Muscle of arm (tissue), 14 donors: ENCODE measurements at places on chromosomes 6 and 20. TPM values are rescaled to one million over a fixed set of nuclear protein-coding genes. Genes with fewer than 3 reads are reported as not detected.

Gene SLC22A7
- polyA plus RNA-seq: not detected

- DNase-seq: no peak
Measured at GRCh38 chr20:53699906-53700305, 106.3 kb upstream of the ZNF217 start.

- DNase-seq: peak; percentile 31
Measured at GRCh38 chr6:154543628-154544027, 33.1 kb upstream of the CNKSR3 start.

DNA sequence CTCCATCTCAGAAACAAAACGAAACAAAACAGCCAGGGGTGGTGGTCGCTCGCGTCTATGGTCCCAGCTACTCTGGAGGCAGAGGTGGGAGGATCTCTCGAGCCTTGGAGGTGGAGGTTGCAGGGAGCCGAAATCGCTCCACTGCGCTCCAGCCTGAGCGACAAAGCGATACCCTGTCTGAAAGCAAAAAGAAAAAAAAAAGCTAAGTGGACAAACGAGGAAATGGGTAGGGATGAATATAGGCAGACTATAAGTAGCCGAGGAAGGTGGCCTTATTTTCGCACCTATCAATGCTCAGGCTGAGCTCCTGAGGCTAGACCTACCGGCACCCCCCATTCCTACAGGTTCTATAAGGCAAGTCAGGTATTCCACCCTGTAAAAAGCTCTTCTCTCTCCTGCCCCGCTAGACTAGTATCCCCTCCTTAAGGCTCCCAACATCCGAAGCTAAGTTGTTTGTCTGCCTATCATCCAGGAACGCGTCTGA lies 650 bp upstream of the CASP8AP2 start:
- DNase-seq: no peak

Gene C6orf132
- 11.3 TPM for polyA plus RNA-seq

GRCh38 chr6:146347090-146347489 lies 196.5 kb upstream of the RAB32 start:
- DNase-seq: no peak

- no peak for DNase-seq
Measured at GRCh38 chr20:47796971-47797370, 11.7 kb upstream of the SULF2 start.

DNA sequence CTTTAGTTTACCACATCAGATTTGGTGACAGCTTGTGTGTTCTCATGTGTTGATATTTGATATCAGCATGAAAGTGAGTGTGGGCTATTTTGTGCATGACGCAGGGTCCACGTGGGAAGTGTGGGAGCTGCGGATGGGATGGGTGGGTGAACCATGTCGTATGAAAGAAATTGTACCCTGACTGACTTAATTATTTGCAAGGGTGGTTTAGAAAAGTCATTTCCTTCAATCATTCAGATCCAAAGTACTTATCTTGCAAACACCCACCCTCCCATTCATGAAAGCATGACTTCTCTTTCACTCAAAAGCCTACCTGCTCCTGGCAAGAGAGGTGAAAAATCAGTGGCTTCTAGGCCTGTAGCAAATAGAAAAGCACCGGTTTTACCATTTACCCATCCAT lies 91.8 kb upstream of the BACH2 start:
- no peak for DNase-seq

DNA sequence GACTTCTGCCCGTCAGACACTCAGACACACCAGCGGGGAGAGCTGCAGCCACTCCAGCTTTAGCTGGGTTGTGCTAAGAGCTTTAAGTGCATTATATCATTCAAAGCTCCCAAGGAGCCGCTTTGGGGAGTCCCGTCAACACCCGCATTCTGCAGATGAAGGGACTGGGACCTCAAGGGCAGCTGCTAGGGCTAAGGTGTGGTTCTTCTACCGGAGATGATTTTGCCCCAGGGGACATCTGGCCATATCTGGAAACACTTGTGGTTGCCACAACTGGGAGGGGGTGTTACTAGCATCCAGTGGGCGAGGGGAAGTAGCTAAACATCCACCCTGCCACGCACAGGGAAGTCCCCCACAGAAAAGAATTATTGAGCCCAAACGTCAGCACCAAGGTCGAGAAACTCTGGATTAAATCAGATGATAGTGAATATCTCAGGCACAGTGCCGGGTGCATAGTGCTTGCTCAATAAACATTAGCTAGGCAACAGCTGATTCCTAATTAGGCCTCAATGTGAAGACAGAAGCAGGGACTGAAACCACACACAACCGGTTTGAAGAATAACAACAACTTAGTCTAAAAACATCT lies 29.6 kb downstream of the PMEPA1 start:
- DNase-seq: no peak

GRCh38 chr20:10807013-10807412 lies 133.2 kb upstream of the JAG1 start:
- DNase-seq: no peak

DNA sequence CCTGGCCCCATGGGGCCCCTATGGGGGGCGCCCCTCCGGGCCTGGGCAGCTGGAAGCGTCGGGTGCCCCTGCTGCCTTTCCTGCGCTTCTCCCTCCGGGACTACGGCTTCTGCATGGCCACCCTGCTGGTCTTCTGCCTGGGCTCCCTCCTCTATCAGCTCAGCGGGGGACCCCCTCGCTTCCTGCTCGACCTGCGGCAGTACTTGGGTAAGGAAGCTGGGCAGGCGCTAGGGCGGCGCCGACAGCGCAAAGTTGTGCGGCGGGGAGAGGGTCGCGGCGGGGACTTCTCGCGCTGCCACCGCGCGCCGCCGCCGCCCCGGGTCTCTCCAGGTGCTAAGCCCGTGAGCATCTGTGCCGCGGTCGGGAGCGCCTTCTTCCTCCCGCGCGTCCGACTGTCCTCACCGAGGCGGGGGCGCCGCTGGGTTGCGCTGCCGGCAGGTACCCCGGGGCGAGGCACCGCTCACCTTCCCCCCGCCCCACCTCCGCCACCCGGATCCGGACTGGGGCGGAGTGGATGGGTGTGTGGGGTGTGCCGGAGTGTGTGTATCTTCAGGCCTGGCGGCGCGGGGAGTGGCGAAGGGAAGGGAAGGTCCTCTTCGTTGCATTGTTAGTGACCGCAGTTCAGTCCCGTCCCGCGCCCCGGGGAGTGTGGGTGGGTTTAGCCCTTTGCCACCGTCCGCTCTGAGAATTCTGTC lies 788 bp downstream of the UST start:
- DNase-seq: peak; percentile 52

Gene EYS
- polyA plus RNA-seq: 0.41 TPM

GRCh38 chr20:60806354-60806753 lies 445.7 kb upstream of the CDH4 start:
- no peak for DNase-seq

DNA sequence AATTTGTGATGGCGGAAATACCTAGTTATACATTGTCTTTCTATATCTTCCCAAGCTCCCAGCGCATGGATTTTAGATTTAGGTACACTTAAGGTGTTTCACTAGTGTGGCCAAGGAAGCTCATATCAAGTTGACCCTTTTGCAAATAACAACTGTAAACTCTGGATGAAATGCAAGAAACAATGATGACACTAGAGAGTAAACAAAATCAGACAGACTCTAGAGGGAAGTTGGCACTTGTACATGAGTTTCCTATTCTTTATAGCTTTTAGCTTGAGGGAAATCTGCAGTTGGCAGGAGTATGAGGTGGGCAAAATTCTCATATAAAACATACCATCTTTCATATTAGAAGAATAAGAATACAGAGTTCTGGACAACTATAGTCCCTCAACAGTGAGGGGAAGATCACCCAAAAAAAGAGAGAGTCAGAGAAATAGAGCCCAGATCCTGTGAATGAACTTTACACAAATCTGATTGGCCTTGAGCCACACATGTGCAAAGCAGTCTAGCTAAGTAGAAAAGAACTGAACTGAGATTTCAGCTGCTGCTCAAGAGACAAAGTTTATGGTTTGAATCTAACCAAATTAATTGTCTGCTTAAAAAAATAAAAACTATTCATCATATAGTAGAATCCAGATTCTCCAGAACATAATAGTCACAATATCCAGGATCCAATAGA lies 26.1 kb downstream of the TXLNB start:
- no peak for DNase-seq

Gene SCUBE3
- polyA plus RNA-seq: 1.3 TPM

Gene HLA-DRA
- 21.5 TPM for polyA plus RNA-seq

Gene CAGE1
- not detected for polyA plus RNA-seq

GRCh38 chr20:37729909-37730308 lies 36.1 kb downstream of the CTNNBL1 start:
- DNase-seq: no peak

DNA sequence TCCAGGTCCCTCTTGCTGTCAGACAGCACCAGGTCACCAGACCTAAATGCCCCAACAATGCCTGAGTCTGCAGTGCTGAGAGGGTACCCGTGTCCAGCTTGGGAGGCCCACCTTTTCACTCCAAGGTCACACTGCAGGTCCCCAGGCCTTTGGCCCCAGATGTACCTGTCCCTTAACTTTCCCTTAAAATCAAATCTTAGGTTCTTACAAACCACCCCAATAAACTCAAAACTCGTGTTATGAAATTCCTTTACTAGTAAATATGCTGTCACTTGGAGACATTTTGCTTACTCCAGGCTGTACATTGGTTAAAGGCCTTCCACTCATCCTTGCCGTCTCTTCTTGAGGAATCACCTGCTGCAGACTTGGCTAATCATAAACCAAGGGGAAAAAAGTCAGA lies 165.7 kb upstream of the RREB1 start:
- DNase-seq: no peak

DNA sequence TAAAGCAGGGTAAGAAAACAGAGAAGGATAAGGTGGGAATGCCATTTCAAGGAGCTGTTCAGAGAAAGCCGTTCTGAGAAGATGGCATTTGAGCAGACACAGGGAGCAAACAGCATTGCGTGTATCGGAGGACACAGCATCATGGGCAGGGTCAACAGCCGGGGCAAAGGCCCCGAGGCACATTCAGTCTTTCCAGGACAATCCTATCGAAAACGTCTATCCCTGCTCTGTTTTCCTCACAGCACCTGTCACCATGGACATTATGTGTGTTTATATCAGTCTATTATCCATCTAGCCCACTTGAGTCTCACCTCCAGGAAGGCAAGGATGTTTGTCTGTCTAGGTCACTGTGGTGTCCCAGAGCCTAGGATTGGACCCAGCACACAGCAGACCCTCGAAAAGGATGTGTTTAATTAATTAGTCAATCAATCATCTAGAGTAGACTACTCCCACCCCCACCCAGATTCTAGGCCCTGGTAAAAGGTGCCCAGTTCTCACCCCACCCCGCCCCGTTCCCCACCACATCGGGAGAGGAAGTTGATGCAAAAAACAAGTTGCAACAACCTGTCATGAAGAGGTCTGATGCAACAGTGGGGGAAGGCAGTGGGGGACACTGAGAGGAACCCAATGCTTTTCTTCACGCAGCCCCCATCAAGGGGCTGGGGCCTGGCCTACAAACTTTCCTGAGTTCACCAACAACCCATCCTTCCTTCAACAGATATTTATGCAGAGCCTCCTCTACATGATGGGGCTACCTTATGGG lies 66.6 kb downstream of the PREX1 start:
- DNase-seq: no peak

- DNase-seq: no peak
Measured at GRCh38 chr6:35208419-35208818, 5.3 kb upstream of the SCUBE3 start.
